Esophagus squamous epithelium (tissue), 5 donors: ENCODE measurements at places on chromosomes 12 and 14. TPM values are rescaled to one million over a fixed set of nuclear protein-coding genes. Genes with fewer than 3 reads are reported as not detected.

Gene PZP
- not detected for total RNA-seq

Gene ATG2B
- total RNA-seq, result 11.9 TPM

Gene FAM186B
- total RNA-seq, result not detected

Gene CLEC9A
- not detected for total RNA-seq

Gene PTHLH
- 4.5 TPM for total RNA-seq

Gene GZMB
- total RNA-seq, result 4.4 TPM

Gene SLCO1B1
- not detected for total RNA-seq

Gene SLC2A14
- total RNA-seq, result not detected

Gene DPF3
- not detected for total RNA-seq

Gene RD3L
- total RNA-seq, result not detected

Gene WNT5B
- total RNA-seq, result 16.4 TPM
